Muscle of arm (tissue), 14 donors: ENCODE measurements at places on chromosomes 2 and 18. TPM values are rescaled to one million over a fixed set of nuclear protein-coding genes. Genes with fewer than 3 reads are reported as not detected.

The DNAH6 gene
- polyA plus RNA-seq = not detected

DNA sequence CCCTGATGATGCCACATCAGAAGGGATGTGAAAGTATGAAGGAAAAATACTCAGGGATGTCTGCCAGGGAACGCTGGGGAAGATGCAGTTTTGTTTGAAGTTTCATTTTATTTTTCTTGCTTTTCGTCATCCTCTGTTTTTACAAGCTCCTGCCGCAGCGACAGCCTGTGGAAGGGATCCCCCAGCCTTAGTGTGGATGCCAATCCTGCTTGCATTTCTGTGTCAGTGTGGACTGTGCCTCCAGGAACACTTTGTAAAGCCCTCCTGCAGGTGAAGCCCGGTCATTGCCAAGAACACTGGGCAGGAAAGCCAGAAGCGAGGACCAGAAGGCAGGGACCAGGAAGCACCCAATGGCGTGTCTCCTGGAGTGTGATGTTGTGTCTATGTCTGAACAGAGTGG, 234.3 kb downstream of the SEPTIN10 start:
- DNase-seq = no peak

The MREG gene
- polyA plus RNA-seq = 2.1 TPM

DNA sequence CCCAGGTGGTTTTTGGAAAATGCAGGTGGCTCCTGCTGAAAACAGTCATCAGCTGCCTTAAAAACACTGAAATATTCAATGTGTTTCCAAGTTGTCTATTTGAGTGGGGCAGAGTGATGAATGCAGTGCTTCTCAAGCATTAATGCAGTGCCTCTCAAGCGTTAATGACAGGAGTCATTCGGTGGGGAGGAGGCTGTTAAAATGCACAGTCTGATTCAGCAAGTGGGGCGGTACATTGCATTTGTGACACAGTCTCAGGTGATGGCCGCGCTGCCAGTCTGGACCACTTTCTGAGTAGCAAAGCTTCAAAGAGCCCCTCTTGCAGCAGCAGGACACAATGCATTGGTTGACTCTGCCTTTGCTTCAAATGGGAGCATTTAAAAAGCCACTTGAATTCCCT, 231.4 kb upstream of the RGPD4 start:
- DNase-seq = no peak

DNA sequence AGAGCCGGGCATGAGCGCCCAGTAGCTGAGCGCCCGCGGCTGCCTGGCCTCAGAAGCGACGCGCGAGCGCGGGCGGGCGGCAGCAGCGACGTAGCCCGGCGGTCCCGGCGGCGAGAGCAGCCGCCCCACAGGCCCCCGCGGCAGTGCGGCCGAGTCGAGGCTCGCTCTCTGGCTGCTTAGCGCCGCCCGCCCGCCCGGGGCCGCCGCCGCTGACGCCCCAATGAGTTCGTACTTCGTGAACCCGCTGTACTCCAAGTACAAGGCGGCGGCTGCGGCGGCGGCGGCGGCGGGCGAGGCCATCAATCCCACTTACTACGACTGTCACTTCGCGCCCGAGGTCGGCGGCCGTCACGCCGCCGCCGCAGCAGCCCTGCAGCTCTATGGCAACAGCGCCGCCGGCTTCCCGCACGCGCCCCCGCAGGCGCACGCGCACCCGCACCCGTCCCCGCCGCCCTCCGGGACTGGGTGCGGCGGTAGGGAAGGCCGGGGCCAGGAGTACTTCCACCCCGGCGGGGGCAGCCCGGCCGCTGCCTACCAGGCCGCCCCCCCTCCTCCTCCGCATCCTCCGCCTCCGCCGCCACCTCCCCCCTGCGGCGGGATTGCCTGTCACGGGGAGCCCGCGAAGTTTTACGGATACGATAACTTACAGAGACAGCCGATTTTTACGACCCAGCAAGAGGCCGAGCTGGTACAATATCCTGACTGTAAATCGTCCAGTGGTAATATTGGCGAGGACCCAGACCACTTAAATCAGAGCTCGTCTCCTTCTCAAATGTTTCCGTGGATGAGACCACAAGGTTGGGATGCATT, 847 bp downstream of the HOXD8 start:
- no peak for DNase-seq

The ACOXL gene
- 0.12 TPM for polyA plus RNA-seq

- DNase-seq = no peak
These were observed 18.6 kb upstream of the GYPC start for GRCh38 chr2:126637386-126637785.

GRCh38 chr2:47043142-47043890, 111.8 kb downstream of the STPG4 start:
- DNase-seq = no peak

DNA sequence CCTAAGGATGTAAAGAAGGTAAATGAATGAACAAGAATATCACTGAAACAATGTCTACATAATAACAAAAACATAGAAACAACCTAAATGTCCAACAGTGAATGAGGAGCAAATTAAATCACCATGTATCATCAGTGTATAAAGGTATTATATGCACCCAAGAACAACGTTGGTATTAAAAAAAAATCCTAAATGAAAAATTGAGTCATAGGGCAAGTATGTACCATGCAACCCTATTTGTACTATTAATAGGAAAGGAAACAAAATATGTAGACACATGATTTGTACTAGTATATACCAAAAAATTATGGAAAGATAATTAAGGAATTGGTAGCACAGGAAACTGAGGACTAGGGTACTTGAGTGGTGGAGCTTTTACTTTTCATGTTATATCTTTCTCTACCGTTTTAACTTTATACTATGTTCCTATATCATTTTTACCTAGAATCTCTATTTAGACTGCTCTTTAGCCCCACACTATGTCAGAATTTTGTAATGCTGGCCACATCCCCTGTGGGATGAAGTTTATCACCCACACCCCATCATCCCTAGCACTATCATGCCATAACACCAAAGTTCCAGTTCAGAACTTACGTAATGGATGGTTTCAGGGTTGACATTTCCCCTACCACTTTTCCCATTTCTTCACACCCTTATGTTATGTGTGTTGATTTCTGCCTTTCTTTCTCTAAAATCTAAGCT, 25.6 kb downstream of the IKZF2 start:
- no peak for DNase-seq

DNA sequence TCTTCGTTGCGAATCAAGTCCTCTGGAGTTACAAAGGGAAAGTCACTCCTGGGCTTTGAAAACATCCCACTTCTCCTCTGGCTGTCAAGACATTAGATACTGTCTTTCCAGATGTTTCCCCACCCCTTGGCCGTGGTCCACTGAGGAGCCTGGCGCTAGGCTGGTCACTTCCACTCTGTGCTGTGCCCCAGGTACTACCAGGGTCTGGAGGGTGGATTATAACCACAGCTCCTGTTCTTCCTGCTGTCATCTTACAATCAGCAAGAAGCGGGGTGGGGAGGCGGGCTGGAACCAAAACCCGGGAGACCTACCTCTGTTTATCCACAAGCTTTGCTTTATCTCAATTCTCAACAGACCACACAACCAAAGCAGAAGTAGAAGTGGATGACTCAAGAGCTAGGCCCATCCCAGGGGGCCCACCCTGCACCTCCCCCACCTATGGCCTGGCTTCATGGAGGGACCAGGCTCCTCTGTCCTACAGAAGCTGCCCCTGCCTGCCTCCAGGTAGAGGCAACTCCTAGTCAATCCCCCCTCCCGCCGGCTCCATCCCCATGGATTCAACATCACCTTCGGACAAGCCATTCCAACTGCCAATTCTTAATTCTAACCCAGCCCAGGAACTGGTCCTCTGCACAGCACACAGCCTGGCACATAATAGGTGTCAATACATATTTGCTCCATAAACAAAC, 17.8 kb downstream of the SMAD7 start:
- no peak for DNase-seq

The CPLX4 gene
- not detected for polyA plus RNA-seq

DNA sequence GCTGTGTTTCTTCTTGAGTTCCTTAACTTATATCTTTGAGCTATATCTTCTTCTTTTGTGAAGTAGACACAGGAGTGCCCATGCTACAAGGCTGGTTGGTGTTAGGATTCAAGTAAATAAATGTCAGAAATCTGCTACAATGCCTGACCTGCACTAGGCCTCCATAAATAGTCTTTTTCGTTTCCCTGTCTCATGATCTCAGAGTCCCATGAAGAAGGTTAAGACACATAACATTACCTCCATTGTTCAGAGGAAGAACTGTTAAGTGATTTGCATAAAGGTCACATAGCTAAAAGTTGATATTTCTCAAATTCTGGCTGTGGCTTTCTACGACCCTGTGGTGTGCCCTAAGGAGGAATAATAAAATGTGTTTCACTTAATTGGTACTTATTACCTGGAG, 228.4 kb downstream of the KCNS3 start:
- no peak for DNase-seq

GRCh38 chr2:215597577-215597976, 161.7 kb upstream of the FN1 start:
- no peak for DNase-seq

The ORMDL1 gene
- 48.9 TPM for polyA plus RNA-seq

The SNRNP27 gene
- polyA plus RNA-seq = 77.3 TPM

- DNase-seq = peak; percentile 4
These were observed 106.0 kb downstream of the KIAA1328 start for GRCh38 chr18:36934884-36935283.

- no peak for DNase-seq
These were observed 144.3 kb downstream of the NCK2 start for GRCh38 chr2:105889046-105889445.

DNA sequence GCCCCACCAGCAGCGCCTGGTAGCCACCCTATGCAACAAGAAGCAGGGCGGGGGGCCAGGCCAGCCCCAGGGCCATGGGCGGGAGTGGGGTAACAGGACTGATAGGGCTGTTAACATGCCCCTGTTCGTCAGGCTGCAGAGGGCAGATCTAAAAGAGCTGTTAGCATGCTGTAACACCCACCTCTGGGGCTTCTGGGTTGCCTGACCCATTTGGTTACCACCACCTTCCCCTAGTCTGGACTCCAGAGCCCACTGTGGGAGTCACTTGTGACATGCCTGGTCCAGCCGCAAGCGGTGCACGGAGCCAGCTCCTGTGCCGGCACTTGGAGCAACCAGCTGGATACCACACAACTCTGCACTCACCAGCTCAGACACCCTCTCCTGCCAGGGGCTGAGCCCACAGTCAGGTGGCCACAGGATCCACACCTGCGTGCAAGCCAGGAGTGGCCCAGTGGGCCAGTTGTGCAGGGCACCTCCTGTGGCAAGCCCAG, 2.1 kb downstream of the METTL8 start:
- DNase-seq = no peak

The SCN3A gene
- 0.59 TPM for polyA plus RNA-seq

- DNase-seq = no peak
These were observed 503.9 kb downstream of the PID1 start for GRCh38 chr2:228767196-228767595.

DNA sequence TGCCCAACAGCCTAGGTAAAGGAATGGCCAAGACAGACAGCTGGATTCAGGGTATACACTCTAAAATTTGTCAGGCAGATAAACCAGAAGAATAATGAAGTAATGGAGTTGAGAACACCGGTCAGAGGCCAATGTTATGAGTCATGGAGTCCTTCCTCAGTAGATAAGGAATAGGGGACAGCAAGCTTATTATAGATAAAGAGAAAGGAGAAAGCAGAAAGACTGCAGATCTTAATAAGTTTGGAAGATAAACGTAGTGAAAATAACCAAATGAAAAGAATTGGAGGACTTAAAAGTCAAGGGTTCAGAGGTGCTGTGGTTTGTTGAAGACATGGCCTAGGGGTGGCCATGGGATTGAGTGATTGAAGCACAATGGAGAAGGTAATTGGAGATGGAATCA, 63.5 kb upstream of the NFE2L2 start:
- DNase-seq = no peak

DNA sequence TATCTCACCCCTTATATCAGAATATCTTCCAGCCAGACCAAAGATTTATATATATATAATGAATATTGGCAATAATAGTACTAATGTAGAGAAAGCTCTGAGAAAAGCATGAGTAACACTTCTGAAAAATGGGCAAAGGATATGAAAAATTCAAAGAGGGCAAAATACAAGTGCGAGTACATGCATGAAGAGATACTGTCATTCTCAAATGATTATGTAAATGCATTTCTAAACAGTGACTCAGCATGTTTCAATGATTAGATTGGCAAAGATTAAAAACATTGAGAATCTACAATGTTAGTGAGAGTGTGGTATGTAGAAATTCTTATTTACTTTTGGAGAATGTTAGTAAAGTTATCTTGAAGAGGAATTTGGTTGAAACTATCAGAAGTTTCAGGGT, 118.3 kb upstream of the NEDD4L start:
- DNase-seq = no peak

The CHST9 gene
- not detected for polyA plus RNA-seq

- DNase-seq = no peak
These were observed 30.3 kb downstream of the TFCP2L1 start for GRCh38 chr2:121254748-121255147.

DNA sequence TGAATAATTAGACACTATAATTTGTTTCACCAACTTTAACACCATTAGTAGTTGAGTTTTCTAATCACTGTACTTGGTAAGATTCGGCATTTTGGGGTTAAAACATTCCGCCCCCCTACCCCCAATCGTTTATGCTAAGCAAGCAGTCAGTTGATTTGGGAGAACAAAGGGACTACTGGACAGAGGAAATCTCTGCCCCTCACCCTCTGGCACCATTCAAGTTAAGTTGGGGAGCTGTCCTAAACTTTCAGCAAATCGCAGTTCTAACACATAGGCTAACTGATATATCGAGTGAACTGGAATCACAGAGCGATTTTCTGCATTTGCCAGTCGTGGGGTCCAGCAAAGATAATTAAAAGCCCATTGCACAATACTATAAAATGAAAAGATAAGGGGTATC, 5.6 kb downstream of the KLF7 start:
- DNase-seq = no peak

GRCh38 chr2:119495948-119496347, 28.3 kb downstream of the SCTR start:
- no peak for DNase-seq

The KCNE4 gene
- polyA plus RNA-seq = 5.8 TPM

DNA sequence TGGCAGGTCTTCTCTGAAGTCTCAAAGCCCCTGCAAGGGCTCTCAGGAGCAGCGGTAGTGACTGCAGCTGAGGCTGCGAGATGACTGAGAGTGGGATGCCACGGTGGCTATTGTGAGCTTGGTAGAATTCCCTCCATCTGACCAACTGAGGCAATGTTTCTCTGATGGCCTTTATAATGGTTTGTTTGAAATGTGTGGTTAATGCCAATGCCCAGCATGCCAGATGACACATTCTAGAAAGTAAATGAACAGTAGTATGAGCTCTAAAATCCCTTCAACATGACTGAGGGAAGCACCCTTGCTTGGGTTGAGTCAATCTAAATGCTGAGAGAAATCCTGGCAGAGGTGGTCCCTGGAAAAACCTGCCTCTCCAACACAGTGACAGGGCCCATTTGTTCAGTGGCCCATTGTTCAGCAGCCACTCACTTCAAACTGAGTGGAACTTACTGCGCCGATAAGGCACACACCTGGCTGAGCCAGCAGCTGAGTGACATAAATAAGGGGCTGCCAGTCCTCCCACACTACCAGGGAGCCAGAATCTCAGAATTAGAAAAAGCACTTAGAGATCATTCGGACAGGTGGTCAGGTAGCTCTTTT, 31.7 kb downstream of the SULT1C2 start:
- no peak for DNase-seq
